Peyer's patch (tissue), 4 donors: ENCODE measurements at places on chromosomes 3 and 15. TPM values are rescaled to one million over a fixed set of nuclear protein-coding genes. Genes with fewer than 3 reads are reported as not detected.

SERINC4 gene
- not detected for total RNA-seq

- no peak for DNase-seq
Measured at GRCh38 chr15:35019404-35020327, 31.6 kb upstream of the ZNF770 start.

ITIH1 gene
- not detected for total RNA-seq

DNA sequence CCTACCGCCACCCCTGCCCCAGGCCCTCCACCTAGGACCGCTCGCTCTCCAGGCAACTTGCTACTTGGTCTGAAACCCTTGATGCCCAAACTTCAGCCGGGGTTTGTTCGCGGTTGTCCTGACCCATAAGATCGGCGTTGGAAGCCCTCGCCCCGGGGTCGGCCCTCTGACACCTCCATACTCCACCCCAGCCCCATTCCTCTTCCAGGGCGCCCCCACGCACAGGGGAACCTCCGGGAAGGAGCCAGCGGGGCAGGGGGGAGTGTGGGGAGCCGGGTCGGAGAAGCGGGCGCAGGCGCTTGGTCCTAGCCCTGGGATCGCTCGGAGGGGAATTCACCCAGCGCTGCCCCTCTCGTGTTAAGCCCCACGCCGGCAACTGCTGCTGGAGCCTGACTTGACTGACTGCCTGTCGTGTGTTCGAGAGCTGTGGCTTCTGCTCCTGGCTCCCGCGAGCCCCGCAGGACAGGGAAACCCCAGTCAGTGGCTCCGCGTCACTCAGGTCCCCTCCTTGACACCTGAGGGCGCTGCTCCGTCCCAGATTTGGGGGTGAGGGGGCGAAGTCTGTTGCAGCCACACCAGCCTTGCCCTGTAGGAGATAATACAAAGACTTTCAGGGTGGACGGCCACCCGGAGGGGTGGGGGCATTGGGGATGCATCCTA lies 675 bp downstream of the RYR3 start:
- DNase-seq: no peak

SERPINI2 gene
- 5.0 TPM for total RNA-seq

SLC38A3 gene
- 1.3 TPM for total RNA-seq

DNA sequence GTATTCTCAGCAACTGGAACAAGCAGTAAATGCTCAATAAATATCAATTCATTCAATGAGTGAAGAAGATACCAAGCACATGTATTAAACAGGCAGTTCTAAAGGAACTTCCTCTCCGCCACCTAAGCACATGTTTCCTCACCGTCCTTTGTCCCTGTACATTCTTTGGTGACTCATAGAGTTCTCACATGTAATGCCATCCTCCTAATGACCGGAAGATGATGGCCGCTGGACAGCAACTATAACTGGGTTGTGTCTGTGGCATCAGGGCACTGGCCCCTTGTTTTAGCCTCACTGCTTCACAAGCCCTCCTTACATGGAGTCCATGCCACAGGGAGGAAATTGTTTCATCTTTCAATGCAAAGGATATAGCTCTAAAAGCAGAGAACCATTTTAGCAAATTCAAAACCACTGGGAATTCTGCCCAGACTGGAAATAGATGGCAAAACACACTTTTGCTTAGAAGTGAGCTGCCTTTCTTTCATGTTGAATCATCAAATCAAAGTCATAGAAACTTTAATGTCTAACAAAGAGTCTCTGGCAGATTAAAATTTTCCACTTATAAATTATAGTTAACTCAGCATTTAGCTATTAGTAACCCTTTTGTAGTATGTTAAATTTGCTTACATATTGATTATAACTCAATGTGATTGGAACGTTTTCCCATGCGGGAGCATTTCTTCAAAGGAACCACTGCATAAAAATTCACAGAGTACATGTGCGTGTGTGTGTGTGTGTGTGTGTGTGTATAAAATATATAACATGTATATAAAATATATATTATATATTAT lies 74.1 kb downstream of the GAP43 start:
- DNase-seq: no peak

DNA sequence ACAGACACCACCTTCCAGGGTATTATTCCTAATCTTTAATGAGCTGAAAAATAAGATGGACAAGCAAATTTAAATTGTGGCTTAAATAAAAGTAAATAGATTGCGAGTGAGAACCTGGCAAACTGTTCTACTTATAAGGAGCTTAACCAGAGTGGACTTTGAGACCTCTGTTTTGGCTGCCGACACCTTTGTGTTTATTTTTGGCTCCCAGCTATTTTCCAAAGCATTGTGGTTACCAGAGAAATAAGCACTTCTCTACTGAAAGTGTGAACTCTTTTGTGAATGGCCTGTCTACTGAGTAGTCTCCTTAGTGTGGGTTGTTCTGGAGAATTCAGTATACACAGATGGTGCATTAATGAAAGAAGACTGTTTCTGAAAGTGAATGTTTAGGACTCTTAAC lies 109.4 kb downstream of the ATP8B4 start:
- DNase-seq: no peak

- DNase-seq: no peak
Measured at GRCh38 chr3:152083135-152083534, 185.6 kb upstream of the MBNL1 start.

- DNase-seq: no peak
Measured at GRCh38 chr3:197209366-197210260, 88.8 kb downstream of the DLG1 start.

CDC25A gene
- total RNA-seq: 9.1 TPM

CILP gene
- total RNA-seq: 26.9 TPM

SLC24A5 gene
- total RNA-seq: not detected
